Pancreas (tissue), 10 donors: ENCODE measurements at places on chromosomes 16 and 17.

DNA sequence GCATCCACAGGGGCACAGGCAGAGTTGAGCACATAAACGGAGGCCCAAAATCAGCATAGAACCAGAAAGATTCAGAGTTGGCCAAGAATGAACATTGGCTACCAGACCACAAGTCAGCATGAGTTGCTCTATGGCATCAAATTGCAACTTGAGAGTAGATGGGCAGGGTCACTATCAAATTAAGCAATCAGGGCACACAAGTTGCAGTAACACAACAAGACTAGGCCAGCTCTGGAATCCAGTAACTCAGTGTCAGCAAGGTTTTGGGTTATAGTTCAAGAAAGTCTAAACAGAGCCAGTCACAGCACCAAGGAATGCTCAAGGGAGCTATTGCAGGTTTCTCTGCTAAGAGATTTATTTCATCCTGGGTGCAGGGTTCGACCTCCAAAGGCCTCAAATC, 12.9 kb downstream of the G6PC1 start:
- DNase-seq, result no peak

DNA sequence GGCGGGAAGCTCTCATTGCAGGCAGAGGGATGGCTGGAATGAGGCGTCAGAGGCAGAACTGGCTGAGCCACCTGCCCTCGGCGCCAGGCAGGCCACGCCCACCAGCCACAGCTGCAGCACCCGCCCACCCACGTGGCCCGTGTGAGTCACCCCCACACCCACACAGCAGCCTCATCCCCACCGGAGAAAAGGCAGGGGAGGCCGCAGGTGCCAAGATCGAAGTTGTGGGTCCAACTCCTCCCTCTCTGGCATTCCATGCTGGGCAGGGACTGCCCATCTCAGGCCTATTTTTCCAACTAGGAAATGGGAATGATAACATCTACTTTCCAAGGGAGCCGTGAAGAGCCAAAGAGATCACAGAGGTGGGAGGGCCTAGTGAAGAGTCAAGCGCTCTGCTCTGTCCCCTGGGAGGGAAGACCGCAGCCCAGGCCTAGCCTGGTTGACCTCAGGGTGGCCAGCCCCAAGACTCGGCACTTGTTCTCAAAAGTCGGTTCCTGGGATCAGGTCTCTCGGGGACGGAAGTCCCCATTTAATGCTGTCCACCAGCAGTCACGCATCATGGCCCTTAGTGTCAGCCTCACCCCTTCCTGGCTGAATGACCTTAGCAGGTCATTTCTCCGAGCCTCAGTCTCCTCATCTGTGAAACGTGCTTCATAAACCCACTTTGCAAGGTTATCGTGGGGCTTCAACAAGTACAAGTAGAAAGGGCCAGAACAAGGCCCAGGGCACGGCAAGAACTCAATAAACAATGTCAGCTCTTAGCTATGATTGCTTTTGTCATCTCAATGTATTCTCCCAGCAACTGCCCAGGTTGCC, at the start of gene TRPV3:
Gene TRPV3 (minus strand): TSS at position 45 of the 816 bp plus-strand sequence. CDS start 2,962 bp downstream, outside the sequence.
- DNase-seq, result no peak

DNA sequence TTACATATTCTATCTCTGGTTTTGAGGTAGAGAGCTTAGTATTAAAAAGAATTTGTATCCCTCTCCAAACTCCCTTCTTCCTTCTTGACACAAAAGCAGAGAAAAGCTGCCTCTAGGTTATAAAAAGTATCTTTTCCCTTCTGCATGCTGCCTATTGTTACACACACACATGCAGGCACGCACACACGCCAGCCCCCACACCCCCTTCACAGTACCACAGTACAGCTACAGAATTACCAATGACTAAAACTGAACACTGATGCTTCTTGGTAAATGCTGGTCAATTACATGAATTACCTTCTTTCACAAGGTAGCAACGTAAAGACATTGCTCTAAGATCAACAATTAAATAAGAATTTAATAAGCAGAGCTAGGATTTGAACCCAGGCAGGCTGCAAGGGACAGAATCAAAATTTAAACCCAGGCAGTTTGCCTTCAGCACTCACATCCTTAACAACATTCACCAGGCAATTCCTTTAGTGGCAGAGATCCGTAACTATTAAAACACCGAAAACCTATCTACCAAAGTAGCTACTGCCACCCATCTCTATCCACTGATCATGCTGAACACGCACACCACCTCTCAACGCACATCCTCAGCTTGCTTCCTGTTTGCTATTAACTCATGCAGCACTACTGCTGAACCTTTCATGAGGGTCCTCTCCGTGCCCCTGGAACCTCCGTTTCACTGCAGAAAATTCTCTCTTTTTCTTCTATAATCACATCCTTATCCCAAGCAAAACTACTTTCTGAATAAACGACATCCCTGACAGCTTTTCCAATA, 37.8 kb downstream of the YWHAE start:
- DNase-seq, result no peak

DNA sequence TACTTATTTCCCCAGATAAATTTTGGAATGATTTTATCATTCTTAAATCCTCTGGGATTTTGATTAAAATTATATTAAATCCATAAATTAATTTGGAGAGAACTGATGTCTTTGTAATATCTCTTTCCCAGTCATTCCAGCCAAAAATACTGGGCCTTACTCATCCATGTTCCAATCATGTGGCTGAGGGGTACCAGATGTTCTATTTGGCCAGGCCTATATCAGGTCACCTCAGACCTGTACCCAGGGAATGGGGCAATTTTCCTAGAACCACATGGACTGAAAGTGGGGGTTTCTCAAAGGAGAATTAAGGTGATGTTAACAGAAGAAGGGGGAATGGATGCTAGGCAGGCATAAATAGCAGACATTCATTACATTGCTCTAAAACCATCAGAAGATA, 7.5 kb downstream of the SNTB2 start:
- DNase-seq, result no peak

- no peak for DNase-seq
These were observed 5.9 kb upstream of the DNAH17 start for GRCh38 chr17:78583091-78583490.
